ENCODE measurements at places on chromosomes 13 and 19.

DNA sequence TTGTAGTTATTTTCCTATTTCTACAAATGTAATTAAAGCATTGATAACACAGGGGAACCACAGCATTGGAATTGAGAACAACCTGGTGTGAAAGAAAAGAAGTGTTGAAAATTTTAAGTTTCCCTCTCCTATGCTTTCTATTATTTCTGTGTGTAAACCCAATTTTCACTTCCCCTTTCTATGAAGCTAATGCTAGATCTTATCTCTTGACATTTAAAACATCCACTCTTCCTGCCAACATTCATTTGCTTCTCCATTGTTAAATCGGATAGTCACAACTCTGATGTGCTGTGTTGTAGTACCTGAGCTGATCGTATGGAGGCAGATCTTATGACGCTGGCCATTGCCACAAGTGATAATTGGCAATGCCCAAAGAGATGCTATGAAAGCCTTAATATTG, 203.0 kb downstream of the ITGBL1 start:
- DNase-seq, result no peak

- DNase-seq, result no peak
These were observed 18.3 kb downstream of the PCID2 start for GRCh38 chr13:113190181-113190580.

- DNase-seq, result no peak
These were observed 5.8 kb downstream of the KRTDAP start for GRCh38 chr19:35484252-35485036.

- no peak for DNase-seq
These were observed 22.3 kb upstream of the GPR183 start for GRCh38 chr13:99329477-99329876.

DNA sequence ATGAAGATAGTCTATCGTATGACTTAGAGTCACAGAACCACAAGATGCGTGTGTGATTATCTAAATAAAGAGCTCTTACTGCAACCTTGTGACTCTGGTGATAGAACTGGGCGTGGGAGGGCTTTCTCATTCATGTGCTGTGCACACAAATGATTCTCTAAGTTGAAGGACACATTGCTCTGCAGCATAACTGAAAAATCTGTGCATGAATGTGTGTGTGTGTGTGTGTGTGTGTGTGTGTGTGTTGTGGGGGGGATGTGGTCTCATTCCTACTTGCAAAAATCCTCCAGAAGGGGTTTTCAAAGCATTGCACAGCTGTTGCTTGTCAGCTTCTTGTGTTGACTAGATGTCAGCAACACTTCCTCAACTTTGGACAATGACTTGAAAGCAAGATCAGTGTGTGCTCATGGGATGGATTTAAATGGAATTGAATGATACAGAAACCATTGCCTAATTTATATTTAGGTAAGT, 22.4 kb downstream of the LRCH1 start:
- DNase-seq, result no peak

- DNase-seq, result no peak
These were observed 7.6 kb upstream of the BICRA start for GRCh38 chr19:47601180-47601904.

DNA sequence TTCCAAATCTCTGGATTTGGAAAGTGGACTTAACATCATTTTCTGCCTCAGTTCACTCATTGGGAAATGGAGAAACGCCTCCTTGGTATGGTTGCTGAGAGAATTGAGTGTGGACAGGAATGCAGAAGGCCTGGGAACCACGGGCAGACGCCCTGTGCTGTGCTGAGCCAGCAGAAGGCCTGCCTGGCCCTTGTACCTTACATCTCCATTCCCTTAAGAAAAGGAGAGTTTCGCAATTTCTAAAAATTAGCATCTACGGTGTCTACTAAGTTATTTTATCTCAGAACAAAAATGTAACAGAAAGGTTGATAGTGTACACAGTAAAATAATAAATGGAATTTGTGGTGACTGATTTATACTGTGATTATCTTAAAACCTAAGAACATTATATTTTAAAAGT, 78.7 kb downstream of the IPO5 start:
- no peak for DNase-seq

DNA sequence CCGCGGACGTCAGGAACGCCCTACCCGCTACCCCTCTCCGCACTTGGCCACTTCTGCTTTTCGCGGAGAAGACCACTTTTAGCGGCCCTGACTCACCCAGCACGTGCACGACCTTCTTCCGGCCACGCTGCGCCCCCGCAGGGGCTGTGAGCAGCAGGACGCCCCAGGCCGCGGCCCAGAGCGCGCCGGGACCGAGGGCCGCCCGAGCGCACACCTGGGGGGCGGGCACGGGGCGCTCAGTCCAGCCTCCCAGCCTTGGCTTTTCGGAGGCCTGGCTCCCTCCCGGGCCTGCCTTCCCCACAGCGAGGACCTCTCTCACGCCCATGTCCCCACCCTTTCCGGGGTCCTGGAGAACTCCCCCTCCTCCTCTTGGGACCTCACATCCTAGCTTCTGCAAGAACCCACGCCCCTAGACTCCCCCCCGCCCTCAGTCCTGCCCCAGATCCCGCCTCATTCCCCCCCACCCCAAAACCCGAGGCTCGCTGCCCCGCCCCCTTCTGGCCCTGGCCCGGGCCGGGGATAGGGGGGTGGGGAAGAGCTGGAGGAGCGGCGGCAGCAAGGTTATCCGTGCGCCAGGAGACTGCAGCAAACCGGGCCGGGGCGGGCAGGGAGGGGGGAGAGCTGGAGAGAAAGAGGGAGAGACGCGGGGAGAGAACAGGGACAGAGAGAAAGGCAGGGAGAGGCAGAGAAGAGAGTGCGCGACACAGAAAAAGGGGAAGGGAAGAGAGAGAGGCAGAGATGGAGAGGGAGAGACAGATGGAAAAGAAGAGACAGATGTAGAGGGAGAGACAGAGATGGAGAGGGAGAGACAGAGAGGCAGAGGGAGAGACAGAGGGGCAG, 11.5 kb downstream of the TM6SF2 start:
- DNase-seq, result no peak

- no peak for DNase-seq
These were observed 29.4 kb downstream of the KLF12 start for GRCh38 chr13:74104661-74105275.

DNA sequence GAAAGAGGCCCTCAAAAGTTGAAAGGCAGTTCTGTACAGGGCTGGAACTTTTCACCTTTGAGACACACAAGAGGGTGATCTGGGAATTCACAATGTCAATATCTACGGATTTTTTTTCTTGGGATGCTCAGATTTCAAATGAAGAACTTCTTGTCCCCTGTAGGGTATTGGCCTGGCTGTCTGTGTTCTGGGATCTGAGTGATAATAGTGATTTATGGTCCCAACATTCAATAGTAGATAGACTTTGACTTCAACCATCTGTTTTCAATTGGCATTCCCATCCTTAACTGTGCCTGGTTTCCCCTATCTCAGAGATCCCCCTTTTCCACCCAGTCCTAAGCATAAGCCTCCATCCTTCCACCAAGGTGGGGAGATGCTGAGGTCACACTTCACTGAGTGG, 274.1 kb downstream of the COG6 start:
- no peak for DNase-seq

GRCh38 chr13:112643759-112644459, 45.9 kb upstream of the ATP11A start:
- DNase-seq, result no peak

GRCh38 chr13:41615528-41615855, 158.1 kb downstream of the RGCC start:
- DNase-seq, result no peak

DNA sequence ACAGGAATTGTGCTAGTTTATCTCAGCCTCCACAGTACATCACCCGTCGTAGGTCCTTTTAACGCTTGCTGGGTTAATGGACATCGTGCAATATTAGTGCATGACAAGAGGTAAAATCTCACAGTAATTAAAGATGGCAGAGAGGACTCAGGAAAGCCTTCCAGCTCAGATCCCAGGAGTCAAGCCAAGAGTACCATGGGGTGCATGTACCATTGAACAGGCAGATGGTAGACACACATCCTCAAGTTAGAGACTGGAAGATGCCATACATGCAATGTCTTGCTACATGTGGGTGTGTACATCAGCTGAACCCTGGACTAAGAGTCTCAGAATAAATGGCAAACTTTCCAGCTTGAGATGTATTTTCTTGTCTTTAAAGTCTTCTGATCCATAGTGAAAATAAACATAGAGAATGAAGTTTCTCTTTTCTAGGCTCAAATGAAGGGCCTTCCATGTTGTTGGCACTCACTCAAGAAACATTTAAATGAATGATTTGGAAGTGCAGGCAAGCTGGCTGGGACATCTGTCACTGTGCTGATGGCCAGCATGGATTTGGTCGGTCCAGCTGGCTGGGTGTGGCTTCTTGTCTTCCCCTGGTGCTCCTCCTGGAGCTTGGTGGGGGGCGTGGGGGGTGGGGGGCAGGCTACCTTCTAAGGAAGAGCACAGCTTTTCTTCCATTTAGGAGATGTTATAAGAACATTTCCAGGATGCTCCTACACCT, 290.9 kb upstream of the MAB21L1 start:
- DNase-seq, result no peak

DNA sequence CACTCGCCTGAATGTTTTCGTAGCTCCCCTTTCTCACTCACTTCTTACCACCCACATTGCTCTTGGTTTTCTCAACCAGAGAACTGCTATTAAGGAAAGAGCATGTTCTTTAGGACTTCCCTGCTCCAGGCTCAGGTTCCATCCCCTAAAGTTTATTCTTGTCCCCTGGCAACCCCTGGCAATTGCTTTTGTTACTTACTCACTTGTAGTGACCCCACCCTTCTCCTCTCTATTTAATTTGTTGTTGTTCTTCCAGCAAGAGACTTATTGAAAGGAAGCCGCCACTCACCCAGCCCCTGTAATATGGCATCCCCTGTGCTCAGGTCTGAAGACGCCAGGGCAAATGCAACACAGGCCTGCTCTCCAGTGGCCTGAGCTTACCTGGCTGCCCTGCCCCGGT, 233.7 kb upstream of the SOX21 start:
- DNase-seq, result no peak

DNA sequence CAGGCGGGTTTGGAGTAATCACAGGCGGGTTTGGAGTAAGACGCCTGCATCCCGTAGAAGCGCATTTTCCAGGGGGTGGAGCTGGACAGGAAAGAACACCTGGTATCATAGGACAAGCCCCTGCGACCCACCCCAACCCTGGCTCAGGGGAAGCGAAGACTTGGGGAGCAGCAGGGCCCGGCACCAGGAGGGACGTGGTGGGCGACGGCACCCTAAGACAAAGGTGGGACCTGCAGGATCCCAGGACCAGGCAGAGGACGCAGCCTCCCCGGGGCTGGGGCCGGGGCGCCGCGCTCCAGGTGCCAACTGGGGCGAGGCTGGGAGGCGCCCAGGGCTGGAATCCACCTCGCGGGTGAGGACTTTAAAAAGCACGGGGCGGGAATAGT, 520 bp downstream of the ZNF600 start:
- peak; percentile 11 for DNase-seq

- peak; percentile 47 for DNase-seq
These were observed 19.7 kb upstream of the EDDM13 start for GRCh38 chr19:56252699-56253422.

DNA sequence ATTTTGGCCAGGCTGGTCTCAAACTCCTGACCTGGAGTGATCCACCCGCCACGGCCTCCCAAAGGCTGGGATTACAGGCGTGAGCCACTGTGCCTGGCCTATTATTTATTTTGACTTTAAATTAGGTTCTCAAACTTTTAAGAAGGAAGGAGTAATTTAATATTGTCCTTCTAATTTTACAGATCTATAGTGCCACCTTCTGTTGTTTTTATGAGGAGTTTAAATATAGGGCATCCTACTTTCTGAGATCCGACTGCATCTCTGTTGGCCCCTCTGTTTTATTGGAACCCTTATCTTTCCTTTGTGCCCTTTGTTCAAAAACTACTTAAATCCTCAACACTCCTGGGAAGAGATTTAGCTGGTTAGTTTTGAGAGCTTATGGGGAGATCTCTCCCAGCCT, 25.4 kb upstream of the ZMYM5 start:
- DNase-seq, result no peak

- no peak for DNase-seq
These were observed 13.3 kb upstream of the FGF9 start for GRCh38 chr13:21657538-21657937.

GRCh38 chr13:26529441-26529840, 28.0 kb upstream of the WASF3 start:
- peak; percentile 54 for DNase-seq

GRCh38 chr19:15398501-15399233, 19.1 kb upstream of the AKAP8 start:
- DNase-seq, result no peak

DNA sequence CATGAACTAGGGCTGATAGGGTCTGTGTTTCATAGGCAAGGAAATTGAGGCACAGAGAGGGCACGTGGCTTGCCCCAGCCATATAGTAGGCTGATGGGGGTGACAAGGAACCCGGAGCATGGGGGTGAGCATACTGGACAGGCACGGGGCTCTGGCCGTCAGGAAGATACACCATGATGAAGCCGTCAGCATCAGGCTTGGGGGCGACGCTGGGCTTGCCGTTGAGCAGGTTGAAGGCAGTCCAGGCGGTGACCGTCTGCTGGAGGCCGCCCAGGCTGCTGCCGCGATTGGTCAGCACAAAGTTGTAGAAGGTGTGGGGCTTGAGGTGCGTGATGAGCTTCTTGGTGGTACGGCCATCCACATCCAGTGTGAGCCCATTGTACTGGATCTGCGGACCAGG, 119.7 kb downstream of the PTPRS start:
- no peak for DNase-seq

DNA sequence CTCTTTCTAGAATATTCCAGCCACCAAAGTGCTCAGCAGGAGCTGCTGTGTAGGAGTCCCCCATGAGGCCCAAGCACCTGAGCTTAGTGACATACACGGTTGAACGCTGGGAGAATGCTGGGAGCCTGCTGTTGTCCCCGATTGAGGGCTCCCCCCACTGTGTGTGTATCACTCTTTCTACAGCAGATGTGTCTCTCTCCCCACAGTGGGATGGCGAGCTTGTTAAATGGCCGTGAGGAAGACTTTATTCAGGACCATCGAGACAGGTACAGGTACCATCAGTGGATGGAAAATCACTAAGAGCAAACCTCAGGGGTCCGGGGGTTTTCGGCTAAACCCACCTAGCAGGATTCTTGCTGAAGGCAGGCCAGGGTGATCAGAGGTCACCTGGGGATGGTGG, 22.7 kb downstream of the EPN1 start:
- no peak for DNase-seq

DNA sequence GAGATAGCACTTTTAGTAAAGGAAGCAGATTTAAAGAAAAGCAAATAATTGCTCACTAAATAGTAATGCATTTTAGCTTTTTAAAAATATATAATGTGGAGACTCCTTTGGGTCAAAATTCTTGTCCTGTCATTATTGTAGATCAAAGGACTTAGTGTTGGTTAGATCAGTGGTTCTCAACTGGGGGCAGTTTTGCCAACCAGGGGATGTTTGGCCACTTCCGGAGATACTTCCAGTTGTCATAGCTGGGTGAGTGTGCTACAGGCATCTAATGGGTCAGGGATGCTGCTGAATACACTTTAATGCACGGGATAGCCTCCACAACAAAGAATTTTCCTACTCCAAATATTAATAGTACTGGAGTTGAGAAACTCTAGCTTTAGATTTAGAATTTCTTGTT, 126.8 kb downstream of the LMO7 start:
- no peak for DNase-seq

- no peak for DNase-seq
These were observed 2.0 kb upstream of the EBPL start for GRCh38 chr13:49693191-49693733.
